ENCODE measurements at places on chromosomes 2 and 18.

GRCh38 chr18:26574958-26575864, 26.9 kb upstream of the KCTD1 start:
- DNase-seq, result peak; percentile 3

DNA sequence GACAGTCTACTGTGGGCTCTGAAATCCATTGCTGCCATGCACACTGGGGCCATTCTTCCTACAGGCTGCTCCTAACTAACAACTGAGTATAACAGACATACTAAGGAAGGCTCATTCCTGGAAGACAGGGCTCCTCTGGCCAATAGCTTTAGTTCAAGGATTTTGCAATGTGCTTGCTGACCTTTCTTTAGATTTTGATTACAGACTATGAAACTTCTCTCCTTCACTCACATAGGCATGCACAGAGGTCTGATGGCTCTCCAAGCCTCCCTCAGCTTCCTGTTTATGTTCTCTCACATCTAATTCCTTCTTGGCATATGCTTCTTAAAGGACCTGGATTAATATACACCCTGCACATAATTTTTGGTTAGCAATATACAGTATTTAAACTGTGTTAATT, 34.4 kb upstream of the ROCK1 start:
- no peak for DNase-seq

GRCh38 chr2:95225658-95226057, 18.3 kb downstream of the ZNF892 start:
- DNase-seq, result no peak

- DNase-seq, result no peak
These were observed 881 bp downstream of the PIKFYVE start for GRCh38 chr2:208266936-208267335.

DNA sequence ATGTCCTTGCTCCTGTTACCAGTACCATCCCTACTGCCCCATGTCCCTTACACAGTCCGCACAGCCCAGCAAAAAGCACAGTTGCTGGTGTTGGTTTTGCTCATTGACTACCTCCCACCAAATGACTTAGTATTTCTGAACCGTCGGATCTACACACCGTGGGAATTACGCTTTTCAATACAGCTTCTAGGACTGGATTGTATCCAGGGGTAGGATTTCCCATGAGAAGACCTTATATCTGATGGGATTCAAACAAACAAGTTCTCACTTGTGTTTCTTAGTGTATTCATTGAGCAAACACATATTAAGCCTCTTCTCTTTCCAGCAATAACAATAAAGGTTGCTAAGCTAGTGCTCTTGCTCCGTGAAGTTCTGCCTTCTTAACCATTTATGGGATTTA, 25.8 kb downstream of the TRAPPC12 start:
- no peak for DNase-seq

GRCh38 chr2:30421604-30422443, 25.2 kb upstream of the LCLAT1 start:
- no peak for DNase-seq

DNA sequence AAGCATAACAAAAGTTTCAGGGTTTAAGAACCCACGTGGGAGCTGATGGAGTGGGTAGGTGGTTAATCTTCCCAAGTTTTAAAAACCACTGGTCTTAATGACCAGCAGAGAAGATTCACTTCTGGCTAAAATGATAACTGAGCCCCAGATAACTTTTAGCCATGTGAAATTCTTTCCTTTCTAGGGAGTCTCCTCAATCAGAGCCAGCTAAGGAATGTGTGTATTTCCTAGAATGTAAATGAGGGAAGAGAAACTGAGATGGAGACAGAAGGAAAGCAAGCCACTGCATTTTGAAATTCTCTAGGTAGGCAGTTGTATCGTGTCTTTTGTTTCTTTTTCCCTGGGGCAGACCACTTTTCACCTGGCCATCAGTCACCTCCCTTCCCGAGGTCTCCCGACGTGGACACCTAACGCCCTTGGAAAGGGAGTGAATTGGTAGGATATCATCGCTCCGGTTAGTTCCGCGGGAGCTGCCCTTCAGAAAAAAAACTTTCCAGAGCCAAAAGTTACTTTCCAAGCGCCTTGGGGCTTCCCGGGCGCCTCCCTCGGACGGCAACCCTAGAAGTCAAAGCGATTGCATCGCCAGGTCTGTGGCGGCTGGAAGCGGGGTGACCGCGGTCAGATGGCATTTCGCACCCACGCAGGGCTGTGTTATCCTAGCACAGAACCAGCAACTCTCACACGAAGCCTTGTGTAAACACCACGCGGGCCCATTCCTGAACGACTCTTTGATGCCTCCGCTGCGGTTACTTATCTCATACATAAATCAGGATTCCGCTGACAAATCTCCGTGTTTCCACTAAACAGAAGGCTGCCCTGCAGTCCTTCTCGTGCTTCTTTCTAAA, 1.3 kb downstream of the COLEC12 start:
- DNase-seq, result no peak

GRCh38 chr2:160278101-160278878, 78.2 kb upstream of the ITGB6 start:
- DNase-seq, result no peak

DNA sequence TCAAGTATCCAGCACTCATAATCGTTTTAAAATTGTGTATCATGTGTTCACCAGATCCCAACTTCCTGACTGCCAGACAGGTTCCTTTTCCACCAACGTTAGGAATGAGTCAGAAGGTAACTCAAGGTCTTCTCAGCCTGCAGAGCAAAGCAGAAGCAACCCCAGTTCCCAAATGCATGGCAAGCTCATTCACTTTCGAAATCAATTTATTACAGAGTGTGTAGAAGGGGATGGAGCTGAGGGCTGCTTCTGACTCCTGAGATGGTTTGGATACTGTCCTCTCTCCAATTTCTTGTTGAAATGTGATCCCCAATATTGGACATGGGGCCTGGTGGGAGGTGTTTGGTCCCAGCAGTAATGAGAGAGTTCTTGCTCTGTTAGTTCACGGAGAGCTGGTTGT, 114.5 kb downstream of the PIEZO2 start:
- no peak for DNase-seq

DNA sequence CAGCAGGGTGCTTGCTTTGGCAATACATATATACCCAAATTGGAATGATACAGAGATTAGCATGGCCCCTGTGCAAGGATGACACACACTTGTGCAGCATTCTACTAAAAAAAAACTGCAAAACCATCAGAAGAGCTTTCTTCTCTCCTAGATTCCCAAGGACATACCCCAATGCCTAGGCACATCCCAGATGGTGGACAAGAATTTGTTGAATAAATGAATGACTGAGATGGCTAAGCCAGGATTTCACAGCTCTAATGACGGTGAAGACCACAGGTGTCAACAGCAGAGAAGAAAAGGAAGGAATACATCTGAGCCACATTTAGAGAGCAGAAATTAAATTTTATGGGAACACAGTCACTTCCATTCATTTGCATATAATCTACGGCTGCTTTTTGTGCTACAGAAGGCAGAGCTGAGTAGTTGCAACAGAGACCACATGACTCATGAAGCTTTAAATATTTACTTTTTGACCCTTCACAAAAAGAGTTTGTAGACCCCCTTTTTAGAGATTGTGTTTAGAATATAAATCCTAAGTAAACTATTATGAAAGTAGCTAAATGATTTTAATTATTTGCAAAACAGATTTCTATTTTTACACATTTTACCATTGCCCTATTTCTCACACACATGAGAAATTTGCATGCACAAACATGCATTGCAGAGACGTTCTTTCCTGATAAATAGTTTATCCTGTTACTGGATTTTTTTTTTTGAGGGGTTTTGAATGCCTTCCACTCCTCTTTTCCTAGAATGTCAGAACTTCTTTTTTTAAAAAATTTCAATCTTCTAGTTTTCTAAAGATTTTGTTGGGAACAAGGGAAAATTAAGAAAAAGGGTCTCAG, 119.0 kb downstream of the PMAIP1 start:
- DNase-seq, result no peak

GRCh38 chr2:101949304-101949703, 42.5 kb upstream of the IL1R2 start:
- no peak for DNase-seq

GRCh38 chr2:210577263-210578071, 21.1 kb downstream of the CPS1 start:
- peak; percentile 18 for DNase-seq

- DNase-seq, result no peak
These were observed 31.3 kb downstream of the TMEM177 start for GRCh38 chr2:119710281-119710680.

DNA sequence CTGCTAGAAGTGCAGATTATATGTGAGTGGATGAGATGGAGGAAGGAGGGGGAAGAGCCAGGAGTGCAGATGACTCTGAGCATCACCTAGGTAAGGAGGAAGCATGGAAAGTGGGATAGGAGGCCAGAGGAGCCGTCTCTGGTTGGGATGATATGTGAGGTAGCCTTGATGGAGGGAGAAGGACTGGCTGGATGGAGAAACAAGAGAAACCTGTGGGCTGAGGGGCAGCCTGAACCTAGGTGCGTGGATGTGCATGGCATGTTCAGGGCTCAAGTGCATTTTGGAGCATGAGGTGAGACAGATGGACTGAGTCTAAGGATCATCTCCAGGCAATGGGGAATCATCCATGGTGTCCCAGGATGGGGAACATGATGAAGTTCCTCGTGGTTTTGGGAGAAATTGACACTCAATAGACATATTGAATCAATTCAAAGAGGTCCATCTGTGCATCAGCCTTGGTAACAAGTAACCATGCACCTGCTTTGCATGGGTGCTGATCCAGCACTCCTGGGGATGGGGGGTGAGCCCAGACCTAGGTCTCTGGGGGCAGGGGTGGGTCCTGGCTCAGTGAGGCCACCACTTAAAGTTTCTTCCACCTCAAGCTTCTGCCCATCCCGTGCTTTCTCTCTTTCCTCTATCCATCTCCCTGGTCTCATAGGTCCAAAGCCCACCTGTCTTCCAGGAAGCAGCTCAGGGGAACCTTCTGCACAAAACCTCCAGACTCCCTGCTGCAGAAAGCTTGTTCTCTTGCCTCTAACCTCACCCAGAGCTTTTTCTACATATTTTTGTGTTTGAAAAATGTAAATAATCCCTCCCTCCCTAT, 19.2 kb downstream of the MYCN start:
- DNase-seq, result no peak

GRCh38 chr2:70531419-70532086, 22.1 kb downstream of the TGFA start:
- no peak for DNase-seq

- no peak for DNase-seq
These were observed 104.9 kb downstream of the CDC42EP3 start for GRCh38 chr2:37566517-37566981.

- DNase-seq, result no peak
These were observed 136.5 kb upstream of the STK17B start for GRCh38 chr2:196307775-196308305.

- no peak for DNase-seq
These were observed 53.0 kb downstream of the LYPD6 start for GRCh38 chr2:149383340-149383739.

DNA sequence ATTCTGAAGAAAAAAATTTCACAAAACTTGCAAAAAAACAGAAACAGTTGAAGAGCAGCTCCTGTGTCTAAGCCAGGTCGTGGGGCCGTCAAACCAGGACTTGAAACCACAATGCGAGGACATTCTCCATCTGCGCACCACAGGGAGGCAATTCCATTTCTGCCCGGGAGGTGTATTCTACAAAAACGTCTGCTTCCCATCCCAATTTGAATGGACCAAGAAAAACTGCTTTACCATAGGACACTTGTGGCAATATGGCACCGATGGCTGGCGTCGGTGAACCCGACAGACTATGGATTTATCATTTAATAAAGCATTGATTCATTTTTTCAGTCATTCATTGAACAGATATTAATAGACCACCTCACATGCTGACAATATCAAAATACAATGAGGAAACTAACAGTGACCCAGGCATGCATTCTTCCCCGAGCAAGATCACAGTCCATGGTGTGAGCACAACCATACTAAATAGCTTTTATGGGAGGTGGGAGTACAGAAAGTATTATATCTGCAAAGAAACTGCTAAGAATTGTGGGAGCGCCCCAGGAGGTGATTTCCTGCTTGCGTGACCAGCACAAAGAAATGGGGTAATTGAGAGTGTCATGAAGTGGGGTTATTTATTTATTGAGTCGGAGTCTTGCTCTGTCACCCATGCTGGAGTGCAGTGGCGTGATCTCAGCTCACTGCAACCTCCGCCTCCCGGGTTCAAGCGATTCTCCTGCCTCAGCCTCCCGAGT, 10.5 kb upstream of the ZAP70 start:
- no peak for DNase-seq

DNA sequence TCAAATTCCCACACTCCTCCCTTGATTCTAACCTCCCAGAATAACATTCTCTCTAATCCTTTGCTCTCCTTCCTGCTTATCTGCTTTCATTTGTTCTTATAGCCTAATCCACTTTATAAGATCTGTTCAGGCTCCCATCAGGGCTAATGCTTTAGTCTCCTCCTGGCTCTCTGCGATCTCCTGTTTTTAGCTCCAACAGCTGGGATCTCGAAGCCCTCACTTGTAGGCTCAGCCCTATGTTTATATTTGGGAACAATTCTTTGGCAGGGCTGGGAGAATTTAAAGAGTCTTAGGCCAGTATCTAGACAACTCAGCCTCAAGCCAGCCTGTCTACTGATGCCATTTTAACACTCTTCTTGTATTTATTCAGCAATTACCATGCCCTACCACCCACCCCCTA, 27.2 kb upstream of the RAPH1 start:
- DNase-seq, result no peak

DNA sequence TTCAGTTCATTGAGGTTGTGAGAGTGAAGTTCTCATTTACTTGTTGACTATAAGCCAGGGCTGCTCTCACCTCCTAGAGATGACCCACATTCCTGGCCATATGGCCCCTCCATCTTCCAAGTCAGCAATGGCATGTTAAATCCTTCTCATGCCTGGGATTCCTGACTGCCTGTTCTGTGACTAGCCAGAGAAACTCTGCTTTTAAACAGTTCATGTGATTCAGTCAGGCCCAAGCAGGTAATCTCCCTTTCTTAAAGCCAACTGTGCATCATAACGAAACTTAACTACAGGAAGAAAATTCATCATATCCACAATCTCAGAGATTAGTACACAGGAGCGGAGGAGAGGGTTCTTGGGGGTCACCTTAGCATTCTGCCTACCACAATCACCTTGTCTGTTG, 11.5 kb downstream of the DPP4 start:
- no peak for DNase-seq

GRCh38 chr2:15708865-15709820, 117.5 kb downstream of the DDX1 start:
- no peak for DNase-seq

DNA sequence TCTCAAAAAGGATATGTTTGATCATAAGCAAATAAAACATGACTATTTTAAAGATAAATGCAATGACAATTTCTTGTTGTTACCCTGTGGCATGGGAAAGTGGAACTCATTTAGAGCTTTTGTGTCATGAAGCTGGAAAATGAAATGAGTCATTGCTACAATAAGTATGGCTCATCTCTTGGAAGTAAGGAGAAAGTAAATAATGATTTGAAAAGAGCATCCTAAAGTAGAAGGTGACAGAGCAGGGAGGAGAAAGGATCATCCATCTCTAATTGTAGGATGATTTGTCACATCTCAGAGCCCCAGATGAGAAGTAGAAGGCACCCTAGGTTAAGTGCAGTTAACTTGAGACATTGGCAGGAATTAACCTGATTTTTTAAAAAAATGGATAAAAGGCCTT, 200.5 kb downstream of the CPS1 start:
- no peak for DNase-seq
